ENCODE measurements at places on chromosomes 12 and 14.

- DNase-seq, result no peak
Measured at GRCh38 chr12:81083906-81084513, 6.1 kb downstream of the ACSS3 start.

DNA sequence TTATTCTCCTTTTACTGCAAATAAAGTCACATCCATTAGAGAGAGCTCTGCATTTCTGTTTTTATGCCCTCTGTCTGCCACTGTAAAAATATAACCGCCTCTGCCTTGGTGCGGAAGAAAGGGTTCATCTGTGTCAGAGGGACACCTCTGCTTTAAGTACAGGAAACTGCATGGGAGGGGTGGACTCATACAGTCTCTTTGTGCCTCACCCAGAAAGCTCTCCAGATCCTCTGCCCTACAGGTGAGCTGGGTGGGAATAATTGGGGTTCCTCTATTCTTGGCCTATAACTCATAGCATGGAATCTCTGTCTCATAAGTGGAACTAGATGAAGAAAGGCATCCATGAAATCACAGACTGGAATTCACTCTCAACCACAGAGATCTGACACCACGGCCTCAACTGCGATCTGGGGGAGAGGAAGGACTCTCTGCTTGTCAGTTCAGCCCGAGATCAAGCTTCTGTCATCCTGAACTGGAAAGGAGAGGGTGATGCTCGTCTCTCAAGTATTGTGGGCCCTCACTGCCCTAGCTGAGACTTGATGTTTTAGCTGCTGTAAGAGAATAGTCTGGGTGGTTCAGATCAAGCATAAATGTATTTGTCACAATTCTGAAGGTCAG, 702.3 kb downstream of the TMEM121 start:
- no peak for DNase-seq

GRCh38 chr14:55731881-55732498, 152.0 kb downstream of the KTN1 start:
- DNase-seq, result no peak

- DNase-seq, result no peak
Measured at GRCh38 chr12:87381742-87382141, 647.5 kb downstream of the C12orf50 start.

DNA sequence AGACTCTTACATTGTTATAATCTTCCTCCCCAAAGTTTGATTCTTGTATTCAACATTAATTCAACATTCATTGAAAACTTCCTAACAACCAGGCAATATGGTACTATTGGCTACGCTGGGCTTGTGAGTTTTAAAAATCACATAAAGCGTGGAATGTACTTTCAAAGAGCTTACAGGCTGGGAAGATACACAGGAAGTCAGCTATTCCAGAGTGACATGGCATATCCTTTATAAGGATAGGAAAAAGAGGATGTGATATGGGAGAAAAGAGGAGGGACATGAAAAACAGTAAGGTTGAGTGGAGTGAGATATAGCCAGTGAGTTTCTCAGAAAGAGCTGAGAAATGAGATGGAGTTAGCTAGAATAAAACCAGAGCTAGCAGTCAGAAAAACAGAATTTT, 103.6 kb upstream of the ATF7IP start:
- DNase-seq, result no peak

GRCh38 chr12:93902736-93903562, 225.8 kb downstream of the CRADD start:
- DNase-seq, result no peak

DNA sequence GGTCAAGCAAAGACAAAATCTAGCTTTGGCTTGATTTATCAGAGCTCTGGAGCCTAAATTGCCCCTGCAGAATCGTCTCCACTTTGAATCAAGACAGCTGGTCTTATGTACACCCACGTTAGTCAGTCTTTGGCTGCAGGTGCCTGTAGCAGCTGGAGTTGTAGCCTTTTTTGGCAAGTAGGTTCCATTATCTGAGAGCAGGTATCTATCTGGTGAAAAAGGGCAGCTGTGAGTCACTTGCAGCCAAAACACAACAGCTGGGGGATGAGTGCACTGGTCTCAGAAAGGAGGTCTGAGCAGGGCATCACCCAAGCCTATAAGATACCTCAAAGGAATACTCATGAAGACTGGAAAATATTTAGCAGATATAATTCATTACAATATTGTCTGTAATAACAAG, 43.6 kb upstream of the KCNH5 start:
- no peak for DNase-seq

DNA sequence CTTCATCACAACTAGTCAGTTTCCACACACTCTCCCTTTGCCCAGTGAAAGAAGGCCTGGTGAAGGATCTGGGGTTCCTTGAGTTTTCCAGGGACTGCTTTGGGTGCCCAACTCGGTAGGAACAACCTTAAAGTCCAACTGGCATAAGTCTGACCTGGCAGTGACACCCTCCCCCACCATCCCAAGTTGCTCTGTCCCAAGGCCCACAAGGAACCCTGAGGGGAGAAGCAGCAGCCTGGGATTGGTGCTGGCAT, 1.6 kb downstream of the KMT2D start:
- DNase-seq, result no peak

DNA sequence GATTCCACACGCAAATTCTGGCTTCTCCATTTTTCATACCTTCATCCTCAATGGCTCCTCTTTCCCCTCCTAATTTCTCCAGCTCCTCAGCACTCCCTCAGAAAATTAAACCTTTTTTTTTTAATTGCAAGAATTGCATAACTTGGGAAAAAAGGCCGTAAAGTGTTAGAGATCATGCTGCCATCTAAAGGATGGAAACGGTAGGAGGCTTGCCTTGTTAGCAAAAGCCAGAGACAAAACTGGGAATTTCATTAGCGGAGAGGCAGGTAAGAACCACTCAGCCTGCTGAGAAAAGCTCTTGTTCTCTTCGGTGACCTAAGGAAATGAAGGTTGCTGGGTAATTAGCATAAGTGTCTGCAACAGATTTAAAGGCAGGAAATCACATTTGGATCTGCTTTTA, 204.3 kb downstream of the AEBP2 start:
- DNase-seq, result no peak

DNA sequence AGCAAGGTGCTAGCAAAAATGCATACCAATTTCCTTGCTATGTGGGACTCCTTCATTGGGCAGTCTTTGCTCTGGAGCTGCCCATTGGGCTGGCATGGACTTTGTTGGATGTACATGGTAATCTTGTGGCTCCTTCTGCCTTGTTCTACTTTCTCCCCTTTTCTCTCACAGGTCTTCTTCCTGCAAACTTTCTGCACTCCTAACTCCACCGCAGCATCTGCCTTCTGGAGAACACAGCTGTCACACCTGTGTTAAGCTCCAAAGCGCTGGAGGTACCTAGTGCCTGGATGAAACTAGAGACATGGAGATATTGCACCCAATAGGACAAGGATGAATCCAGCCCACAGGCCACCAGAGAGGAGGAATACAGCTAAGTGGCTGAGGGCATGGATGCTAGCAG, 60.7 kb upstream of the CCND2 start:
- no peak for DNase-seq

DNA sequence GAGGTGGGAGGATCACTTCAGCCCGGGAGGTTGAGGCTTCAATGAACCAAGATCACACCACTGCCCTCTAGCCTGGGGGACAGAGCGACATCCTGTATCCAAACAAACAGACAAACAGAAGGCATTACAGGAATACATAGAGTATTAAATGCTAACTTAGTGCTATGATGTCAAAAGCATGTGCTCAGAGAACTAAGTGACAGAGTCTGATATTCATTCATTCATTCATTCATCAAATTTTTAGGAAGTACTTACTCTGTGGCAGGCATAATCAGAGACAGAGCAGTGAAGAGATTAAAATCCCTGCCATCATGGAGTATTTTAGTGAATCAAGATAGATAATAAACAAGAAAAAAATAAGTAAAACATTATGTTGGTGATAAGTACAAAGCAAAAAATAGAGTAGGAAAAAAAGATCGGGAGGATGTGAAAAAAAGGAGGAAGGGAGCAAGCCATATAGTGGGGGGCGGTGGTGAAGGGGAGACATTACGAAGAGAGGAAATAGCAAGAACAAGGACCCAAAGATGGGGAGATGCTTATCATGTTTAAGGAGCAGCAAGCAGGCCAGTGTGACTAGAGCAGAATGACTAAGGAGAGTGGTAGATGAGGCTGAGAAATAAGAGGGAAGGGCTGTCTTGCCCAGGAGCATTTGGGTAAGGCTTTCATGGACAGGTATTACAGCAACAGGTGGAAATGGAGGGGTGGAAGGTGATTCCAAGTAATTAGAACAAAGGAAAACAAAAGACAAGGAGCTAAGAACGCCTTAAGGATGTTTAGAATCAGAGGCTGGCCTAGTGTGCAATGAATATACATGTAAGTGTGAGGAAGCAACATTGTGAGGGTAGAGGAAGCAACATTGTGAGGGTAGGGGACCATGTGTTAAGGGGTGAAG, 2.8 kb downstream of the MAP4K5 start:
- no peak for DNase-seq

- no peak for DNase-seq
Measured at GRCh38 chr12:49616533-49617219, 6.7 kb upstream of the PRPF40B start.

DNA sequence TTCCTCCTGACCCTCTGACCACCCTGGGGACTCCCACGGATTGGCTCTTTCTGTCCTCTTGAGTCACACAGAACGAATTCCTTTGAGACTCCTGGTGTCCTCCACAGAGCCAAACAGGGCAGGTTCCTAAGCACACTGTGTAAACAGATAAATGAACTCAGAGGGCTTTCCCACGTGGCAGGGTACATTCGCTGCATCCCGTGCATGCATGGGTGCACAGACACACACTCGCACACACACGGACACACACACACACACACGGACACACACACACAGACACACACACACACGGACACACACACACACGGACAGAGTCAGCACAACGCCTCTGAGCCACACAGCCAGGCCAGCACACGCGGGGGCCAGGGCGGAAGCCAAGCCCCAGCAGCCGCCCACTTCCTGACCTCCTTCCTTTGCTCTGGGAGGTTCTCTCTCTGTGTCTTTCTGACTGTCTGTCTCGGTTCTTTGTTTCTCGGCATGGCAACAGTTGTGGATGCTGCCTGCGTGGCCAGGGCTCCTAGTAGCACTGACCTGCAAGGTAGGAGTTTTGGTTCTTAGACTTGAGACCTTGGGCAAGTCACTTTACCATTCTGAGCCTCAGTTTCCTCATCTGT, 706 bp downstream of the CRACR2A start:
- DNase-seq, result no peak

DNA sequence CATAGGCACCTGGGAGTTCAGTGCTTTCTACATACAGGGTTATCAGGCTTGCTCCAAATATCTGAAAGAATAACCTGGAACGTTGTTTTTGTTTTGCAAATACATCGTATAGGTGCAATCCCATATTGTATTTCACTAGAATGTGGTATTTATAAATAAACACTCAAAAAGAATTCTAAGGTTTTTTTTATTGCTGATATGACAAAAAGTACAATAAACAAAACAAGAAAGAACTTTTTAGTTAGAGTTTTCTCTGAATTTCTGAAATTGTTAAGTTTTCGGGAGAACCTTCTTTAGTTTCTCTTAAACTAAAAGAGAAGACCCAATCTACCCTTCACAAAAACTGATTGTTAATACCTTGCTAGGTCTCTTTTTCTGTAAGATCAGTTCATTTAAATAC, 225.8 kb downstream of the CCDC59 start:
- DNase-seq, result no peak

DNA sequence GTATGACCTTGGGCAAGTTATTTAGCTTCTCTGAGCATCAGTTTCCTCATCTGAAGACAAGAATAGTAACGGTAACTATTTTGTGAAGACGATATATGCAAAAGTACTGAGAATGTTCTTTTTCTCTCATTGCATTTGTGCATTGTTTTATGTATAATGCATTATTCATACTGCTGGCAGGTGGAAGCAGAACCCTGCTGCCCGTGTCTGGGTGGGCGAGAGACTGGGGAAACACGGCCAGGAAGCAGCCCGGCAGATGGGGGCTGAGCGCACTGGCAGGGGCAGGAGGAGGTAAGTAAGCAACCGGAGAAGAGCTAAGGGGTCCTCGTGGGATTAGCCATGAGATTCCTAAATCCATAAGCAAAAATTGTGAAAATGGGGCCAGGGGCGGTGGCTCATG, 115.8 kb upstream of the MED13L start:
- no peak for DNase-seq

Measured in left forelimb (tissue), 1 donor.